CD4-positive, alpha-beta memory T cell (primary cell): ENCODE measurements at places on chromosomes 13 and 19.
A peak's percentile ranks its signal among the peaks of the same experiment; 100 is the strongest.

GRCh38 chr13:48715977-48716376, 62.2 kb downstream of the CYSLTR2 start:
- DNase-seq = no peak

DNA sequence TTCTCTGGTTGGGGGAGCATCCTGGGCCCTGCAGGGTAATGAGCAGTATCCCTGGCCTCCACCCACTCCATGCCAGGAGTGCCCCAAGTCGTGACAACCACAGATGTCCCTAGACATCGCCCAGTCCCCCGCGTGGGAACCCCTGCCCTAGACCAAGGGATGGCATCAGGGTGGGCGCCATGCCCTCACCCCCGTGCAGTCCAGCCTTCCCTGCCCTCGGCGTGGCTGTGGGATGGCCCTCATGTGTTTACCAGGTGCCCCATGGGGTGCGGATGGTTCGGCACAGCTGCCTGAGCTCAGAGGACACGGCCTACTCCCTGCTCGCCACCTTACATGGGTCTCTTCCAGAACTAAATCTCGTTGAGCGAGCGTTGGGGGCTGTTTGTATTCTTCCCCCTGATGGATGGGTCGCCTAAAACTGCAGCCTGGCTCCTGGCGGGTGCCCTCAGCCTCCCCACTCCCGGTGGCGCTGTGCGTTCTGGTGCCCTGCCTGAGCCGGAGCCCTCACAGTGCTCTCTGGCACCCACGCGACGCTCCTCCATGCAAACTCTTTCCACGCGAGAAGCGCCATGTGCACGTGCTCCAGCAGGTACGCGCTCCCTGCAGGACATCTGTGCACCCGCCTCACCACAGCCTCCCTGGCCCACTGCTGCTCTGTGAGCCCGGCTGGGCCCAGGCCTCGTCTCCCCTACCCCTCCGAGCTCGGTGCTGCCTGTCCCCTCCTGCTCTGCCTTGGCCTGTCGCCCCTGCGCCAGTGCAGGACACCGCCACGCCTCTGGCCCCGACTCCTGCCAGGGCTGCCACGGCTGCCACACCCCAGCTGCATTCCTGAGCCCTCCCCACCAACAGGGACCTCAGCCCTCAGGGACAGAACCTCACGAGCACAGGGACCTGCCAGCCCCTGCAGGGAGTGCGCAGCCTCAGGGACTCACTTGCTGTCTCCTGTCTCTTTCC, 145.0 kb downstream of the KDM4B start:
- no peak for DNase-seq

DNA sequence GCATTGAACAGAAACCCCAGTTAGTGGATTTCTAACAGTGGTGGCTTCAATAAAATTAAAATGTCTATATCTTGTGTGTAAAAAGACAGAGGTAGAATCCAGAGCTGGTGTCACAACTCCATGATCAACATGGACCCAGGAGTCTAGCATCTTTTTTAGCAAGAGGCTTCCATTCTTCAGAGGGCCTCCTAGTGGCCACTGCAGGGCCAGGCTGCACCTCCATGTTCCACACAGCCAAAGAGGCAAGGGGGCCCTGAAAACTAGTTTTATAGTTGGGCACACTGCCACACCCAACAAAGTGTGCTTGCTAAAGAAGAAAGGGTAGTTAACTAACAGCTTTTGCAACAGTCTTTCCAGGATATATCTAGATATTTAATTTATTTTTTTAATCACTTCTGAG, 12.9 kb downstream of the N4BP2L1 start:
- no peak for DNase-seq

DNA sequence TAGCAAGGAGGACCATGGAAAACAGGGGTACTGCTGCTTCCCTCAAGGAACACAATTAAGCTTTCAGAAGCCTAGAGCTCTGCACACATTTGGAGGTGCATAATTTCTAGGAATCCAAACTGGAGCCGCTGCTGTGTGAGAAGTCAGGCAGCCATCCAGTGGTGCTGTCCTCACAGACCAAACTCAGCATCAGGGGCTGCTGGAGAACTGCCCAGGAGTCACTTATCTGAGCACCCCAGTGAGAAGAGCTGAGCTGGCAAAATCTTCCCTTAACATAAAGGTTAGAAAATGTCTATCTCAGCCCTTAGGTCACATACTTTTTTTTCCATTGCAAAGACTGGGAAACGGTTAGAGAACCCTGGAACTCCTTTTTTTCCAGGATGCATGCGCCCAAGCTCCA, 72.8 kb downstream of the ATP7B start:
- no peak for DNase-seq

DNA sequence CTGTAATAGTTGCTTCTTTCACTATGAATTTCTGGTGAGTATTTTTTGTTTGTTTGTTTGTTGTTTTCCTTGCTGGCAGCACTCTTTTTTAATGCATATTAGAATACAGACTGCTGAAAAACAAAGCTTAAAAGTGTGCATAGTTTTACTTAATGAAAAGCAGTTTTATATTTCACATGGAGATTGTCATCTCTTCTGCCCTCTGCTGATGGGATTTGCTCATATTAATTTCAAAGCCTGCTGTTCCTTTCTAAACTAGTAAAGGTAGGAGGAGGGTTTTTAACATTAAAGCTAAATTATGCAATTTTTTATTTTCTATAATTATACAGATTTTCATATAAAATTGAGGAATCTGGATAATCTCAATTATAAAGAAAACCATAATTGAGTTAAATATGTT, 692.6 kb upstream of the SLITRK1 start:
- no peak for DNase-seq

GRCh38 chr19:44356383-44357111, at the start of gene ZNF112:
Gene ZNF112, minus strand, starts transcription at chr19:44356680. Its CDS starts 16,141 bp downstream, at chr19:44340539.
- peak; percentile 2 for DNase-seq

DNA sequence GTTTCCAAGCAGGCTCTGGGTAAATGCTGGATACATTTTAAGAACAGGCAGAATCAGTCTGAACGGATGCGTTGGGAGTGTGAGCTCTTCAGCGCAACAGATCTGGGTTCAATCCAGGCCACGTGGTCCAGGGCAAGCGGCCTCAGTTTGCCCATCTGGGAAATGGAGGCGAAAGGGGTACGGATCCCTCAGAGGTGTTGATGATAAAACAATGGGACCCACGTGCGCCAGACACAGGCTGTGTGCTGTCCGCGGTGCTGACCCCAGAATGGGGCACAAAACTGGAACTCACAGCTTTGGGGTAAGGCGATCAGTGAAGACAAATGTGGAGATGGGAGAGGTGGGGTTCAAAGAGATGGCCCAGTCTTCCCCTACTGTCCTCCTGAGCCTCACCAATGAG, 13.1 kb upstream of the PDE4C start:
- no peak for DNase-seq

DNA sequence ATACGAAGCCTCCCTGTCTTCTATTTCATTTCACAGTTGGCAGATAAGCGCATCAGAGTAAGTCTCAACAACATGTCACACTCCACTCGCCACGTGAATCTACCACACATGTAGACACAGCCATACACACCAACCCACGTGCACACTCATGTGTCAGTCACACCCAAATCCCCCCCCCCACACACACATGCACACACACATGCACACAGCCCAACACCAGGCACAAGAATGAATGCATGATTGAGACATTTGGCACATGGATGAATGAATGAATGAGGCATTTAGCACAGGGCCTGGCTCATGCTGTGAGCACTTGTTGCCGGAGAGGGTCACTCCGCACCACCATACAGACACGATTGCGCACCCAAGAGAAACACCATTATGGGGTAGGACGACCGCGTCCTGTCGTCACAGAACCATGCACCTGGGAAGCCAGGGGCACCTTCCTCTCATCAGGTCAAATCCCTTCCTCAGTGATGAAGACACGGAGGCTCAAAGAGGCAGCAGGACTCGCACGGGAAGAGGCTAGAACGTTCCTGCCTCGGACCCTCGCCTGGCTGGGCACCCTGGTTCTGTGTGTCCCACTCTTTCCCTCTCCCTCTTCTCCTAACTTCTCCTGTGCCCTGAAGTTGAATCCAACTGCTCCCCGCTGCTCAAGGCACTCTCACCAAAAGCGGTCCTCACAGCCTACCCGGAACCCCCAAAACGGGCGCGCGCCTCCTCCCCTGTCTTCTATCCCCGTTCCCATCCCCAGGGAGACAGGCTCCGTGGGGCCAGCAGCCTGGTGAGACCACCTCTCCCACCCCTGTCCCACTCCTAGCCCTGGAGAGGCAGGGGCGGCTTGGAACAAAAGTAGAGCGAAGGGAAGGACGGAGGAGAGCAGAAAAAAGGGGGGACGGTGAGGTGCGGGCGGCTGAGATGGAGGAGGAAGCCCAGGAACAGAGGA, 1.3 kb downstream of the MEIS3 start:
- no peak for DNase-seq

DNA sequence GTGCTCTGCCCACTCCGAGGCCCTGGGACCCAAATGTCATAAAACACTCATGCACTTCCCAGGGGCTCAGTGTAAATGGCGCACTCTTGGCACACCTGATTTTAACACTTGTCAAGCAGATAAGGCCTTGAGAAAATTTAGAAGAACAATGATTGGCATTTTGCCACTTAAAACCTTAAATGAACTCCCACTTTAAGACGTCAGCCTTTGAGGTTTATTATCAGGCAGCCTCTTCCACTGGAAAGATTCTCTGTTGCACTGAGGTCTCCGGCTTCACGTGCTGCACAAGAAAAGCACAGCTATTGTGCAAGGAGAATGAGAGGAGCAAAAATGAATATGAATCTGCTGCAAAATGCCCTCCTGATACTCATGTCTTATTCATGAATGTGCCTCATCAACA, 38.5 kb upstream of the ATP11A start:
- no peak for DNase-seq

DNA sequence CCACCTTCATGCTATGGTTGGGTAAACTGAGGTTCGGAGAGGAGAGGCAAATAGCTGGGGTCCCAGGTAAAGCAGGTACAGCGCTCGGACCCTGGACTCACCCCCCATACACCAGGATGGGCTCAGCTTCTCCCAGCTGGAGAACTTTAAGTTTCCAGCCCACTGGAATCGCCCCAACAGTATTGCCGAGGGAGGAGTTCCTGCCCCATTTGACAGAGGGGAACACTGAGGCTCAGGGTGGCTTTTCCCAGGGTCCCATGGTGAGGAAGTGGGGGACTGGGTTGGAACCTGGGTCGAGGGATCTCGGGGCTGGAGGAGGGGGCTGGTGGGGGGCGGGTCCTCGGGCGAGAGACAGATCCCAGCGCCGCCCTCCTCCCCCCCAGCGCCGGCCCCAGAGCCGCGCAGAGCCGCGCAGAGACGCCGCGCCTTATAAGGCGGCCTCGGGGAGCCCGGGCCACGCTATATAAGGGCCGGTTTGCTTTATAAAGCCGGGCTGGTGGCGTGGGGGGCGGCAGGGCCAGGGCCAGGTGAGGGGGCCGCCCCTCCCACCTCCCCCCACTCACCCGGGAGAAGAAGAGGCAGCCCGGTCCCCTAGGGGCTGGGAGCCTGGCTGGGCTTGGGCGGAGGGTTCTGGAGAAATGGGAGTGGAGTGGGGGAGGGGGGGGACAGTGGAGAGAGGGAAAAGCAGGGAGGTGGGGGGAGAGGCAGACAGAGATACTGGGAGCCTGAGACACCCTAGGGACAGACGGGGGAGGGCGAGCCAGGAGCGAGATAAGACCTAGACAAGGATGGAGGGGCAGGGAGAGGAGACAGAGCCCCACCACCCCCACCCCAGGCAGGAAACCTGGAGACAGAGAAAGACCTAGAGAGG, 1.1 kb downstream of the CNN1 start:
- DNase-seq = no peak

DNA sequence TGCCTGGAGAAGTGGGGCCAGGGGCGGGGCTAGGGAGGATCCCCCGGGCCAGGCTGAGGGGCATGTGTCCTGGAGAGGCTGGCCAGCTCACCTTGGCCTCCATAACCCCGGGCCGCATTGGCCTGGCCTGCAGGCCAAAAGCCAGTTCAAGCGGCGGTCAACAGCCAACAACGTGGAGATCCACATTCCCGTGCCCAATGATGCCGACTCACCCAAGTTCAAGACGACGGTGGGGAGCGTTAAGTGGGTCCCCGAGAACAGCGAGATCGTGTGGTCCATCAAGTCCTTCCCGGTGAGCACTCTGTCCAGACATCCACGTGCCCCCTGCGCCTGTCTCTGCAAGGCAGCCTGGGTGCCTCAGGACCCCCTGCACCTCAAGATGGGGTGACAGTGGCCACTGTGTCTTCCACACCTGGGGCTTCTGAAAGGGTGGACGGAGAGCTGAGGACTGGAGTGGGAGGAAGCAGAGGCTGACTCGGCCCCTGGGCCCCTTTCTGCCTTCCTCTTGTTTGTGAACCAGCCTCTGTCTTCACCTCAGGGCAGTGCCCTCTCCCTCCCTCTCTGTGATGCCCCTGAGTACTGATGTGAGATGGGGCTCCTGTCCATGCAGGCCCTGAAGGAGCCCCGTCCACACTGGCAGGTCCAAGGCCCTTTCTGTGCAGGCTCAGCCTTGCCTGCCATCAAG, 31.1 kb downstream of the AP1M1 start:
- DNase-seq = no peak

GRCh38 chr13:52164989-52165388, 5.6 kb upstream of the NEK3 start:
- no peak for DNase-seq

- no peak for DNase-seq
Measured at GRCh38 chr19:16175954-16176353, 2.6 kb upstream of the CIB3 start.

GRCh38 chr13:77915686-77916085, 2.9 kb downstream of the EDNRB start:
- no peak for DNase-seq

DNA sequence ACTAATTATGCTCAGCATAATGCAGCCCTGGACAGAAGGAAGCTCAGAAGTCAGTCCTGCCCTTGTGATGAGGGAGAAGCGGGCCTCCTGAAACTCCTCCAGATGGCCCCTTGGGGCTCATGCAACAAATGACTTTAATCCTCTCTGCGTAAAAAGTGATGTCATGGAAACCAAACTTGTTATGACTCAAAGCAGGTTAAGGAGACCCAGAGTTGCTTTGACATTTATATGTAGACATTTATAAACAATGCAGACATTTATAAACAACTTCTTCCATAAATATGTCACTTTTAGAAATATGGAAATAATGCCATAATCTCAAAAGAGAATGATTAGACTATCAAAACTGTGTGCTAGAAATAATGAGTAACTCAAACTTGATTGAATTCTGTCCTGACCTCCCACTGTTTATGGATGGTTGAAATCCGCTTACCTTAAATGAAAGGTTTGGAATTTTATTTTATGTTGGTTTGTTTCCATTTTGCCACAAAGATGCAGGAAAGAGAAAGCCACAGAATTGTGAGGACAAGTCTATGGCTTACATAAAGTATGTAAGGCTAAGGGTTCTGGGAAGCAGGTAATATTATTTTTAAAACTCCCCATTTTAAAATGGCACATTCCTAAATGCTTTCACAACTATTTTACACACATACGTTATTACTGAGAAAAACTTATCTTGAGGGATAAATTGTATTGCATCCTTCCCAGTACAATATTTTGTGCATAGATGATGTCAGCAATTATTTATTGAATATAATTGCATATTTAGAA, 73.7 kb downstream of the CYSLTR2 start:
- DNase-seq = no peak

- DNase-seq = no peak
Measured at GRCh38 chr13:42393573-42394360, 121.8 kb downstream of the AKAP11 start.

- DNase-seq = no peak
Measured at GRCh38 chr19:6230991-6231448, 48.8 kb downstream of the MLLT1 start.
